Right renal cortex interstitium (tissue), 3 donors: ENCODE measurements at places on chromosomes 7 and 10.

GRCh38 chr7:71131256-71132126 lies 453 bp upstream of the GALNT17 start:
- no peak for DNase-seq

GRCh38 chr10:71281646-71282322 lies 37.3 kb upstream of the SLC29A3 start:
- DNase-seq, result no peak

GRCh38 chr10:49131507-49132361 lies 2.1 kb downstream of the FAM170B start:
- DNase-seq, result no peak

- DNase-seq, result no peak
Observed at GRCh38 chr7:128737867-128738385, 1.2 kb upstream of the CALU start.

DNA sequence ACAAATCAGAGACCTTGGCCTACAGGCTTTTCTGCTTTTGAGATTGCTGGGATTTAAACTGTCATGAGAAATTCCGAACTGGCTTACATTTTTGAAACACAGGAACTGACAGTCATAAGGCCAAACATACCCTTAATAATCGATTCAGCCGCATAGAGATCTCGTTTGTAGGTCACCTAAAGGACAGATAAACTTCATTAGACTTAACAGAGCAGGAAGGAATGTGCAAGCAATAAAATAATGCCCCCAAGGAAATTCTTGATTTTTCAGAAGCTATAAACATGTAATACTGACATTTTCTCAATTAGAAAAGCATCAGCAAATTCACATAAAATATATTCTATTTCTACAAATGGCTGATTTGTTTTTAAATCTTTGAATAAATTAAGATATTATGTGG lies 120.0 kb downstream of the CRPPA start:
- DNase-seq, result no peak

DNA sequence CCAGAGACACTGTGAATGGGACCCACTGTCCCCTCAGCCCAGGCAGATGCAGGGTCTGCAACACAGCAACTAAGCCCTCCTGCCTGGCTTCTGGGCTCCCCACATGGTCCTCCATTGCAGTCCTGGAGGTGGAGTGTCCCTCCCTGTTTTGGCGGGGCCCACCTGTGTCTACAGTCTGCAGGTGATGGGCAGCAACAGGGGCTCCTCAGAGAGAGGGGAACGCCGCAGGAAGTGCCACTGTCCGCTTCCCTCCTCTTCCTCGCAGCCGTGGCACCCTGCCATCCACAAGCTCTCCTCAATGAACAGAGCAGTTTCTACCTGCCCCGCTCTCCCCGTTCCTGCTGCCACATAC lies 9.3 kb downstream of the CAMK2G start:
- DNase-seq, result no peak
